ENCODE measurements at places on chromosomes 3 and 15.

GRCh38 chr3:193826159-193826795 lies 233.3 kb downstream of the OPA1 start:
- DNase-seq = no peak

DNA sequence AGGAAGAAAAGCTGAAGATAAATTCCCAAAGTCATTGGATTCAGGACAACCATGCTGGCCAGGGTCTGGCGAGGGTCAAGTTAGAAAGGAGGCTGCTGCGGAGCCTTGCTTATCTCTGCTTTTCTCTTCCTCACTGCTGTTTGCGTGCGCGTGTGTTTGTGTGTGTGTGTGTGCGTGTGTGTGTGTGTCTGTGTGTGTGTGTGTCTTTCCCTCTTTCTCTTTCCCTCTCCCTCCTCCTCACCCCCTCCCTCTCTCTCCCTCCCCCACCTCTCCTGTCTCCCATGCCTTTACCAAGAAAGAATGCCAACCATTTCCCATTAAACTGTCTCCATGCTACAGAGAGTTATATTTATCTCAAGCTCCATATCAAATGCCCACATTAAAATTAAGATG lies at the start of gene COLQ:
Gene COLQ (minus strand): TSS at position 134 of the 393 bp plus-strand sequence. CDS start 81 bp downstream, at position 53.
- no peak for DNase-seq

DNA sequence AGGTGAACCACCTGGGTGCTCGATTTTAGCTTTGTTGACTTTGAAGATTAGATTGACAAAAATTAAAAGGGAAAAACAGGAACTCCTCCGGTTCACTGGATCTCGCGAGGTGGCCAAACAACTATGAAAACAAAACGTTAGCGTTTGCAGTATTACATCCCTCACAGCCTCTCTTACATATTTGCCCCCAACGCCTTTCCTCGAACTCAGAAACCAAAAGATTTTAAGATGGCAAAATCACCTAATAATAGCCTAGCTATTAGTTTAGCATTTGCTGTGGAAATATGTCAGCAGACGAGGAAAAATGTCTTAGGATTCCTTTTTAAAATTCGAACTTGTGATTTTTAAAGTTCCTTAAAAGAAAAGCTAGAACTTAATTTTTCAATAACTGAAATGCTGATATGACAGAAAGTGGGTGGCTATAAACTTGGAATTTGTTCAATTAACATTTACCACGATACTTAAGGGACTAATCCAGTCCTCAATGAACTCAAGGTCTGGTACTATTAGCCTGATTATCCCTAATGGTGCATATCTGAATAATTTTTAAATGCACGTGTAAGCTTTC lies 491 bp upstream of the SENP7 start:
- no peak for DNase-seq

- DNase-seq = no peak
Measured at GRCh38 chr3:126124148-126124868, 40.4 kb upstream of the SLC41A3 start.

GRCh38 chr3:128500556-128500955 lies 7.6 kb upstream of the GATA2 start:
- no peak for DNase-seq

DNA sequence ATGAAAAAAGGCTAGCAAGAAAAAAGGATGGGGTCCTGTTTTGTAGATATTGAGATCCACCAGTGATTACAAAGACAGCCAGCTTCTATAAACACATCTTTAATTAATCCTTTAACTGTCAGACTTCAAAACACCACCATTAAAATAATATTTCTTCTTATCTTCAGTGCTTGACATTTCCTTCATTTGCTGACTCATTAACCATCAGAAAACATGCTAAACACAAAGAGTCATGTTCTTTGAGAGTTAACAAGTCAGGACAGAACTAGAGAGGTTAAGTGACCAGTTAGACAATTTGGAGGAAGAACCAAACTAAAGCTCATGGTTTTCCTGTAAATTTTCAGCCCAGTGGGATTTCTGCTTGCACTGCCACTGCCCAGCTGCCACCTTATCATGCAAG lies 111.4 kb downstream of the MEIS2 start:
- no peak for DNase-seq

- DNase-seq = no peak
Measured at GRCh38 chr3:128805772-128806171, 73.6 kb upstream of the ACAD9 start.

DNA sequence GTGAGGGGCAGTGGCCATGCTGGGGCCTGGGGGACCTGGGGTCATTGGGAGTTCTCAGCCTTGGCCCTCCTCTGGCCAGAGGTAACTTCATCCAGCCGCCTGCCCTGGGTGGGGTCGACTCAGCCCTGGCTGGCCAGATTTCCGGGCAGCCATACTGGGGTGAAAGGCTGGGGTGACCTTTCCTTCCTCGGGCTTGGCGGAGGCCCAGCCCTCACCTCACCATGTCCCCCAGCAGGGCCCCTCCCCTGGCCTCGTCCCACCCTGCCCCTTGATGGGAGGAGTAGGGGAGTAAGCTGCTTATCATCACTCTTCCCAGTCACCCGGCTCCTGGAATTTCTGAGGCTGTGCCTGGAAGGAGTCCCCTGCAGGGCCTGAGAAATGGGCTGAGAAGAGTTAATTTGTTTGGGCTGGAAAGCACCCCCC lies 5.4 kb downstream of the SEMA3F start:
- no peak for DNase-seq

GRCh38 chr15:69624155-69624520 lies 171.5 kb downstream of the RPLP1 start:
- no peak for DNase-seq

- DNase-seq = no peak
Measured at GRCh38 chr3:129238945-129239705, 10.3 kb upstream of the COPG1 start.

DNA sequence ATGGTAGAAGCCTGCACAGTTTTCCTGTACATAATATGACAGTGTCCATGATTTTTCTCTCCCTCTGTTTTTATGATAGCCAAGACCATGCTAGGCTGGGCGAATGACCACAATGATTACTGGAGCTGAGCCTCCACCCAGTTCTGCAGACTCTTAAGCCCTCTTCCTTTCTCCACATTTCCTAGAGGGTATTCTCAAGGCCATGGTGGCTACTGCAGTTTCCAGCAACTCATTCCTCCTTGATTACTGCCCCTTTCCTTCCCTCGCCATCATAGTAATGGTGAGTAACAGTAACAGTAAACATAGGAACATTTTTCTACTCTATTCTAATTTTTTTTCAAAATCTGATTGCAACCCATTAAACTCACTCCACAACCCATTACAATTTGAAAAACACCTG lies 20.2 kb downstream of the TNIK start:
- DNase-seq = no peak

- DNase-seq = no peak
Measured at GRCh38 chr3:112881891-112882290, 35.2 kb upstream of the CD200R1L start.

DNA sequence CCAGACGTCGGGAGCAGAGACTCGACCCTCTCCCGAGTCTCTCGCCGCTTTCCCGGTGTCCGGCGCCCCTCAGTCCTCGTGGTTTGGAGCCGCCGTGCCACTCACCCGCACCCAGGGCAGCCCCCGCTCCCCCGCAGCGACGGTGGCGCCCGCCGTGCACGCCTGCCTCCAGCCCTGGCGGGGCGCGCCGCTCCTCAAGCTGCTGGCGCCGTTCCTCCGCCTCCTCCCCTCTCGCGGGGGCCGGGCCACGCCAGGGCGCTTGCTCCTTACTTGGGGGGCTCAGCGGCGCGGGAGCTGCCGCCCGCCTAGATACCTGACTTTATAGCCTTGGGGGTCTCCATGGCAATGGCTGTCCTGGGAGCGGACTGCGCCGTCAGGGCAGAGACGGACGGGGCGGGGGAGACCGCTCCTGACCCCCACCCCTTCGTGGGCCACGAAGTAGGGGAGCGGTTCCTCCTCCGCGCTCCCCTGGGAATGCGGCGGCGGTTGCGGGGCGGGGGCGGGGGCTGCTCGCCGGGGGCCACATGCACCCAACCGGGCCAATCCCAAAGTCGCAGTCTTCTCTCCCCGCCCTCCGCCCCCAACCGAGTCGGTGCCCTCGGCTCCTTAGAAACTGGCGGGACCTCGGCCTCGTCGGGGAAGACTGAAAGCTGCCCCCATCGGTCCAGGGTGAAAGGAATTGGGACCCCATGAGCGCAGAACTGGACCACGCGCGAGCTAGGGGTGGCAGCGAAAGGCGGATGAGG lies at the start of gene ANKRD63:
Gene ANKRD63 (minus strand): TSS at position 196 of the 746 bp plus-strand sequence. CDS start 478 bp downstream, outside the sequence.
- DNase-seq = peak; percentile 40

DNA sequence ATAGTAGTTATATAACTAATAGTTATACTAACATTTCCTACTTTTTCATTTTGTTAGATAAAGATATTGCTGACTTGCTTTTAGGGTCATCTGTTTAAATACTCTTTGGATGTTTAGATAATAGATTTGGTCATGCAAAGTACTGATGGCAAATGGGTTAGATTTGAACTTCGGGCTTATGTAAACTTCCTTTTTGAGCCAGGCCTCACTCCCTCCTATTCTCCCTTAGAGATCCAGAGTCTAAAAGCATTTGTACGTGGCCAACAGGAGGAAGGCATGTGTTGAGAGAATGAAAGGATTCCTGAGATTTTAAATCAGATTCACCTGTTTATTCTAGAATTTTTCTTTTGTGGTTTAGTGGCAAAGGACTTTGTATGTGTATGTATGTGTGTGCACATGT lies 106.4 kb upstream of the GBE1 start:
- DNase-seq = no peak

DNA sequence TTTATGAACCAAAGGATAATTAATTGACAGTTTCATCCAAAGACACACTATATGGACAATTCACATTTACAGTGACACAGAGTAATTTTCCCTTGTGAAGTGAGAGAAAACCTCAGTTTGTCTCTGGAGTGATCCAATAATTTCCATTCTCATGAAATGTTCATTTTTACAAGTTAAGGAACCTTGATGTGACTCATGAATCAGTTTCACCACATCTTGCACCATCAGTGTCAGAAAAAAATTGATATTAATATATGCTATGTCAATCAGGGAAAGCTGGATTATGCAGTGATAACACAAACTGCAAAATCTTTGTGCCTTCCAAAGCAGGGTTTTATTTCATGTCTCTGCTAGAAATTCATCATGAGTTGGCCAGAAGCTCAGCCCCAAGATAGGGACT lies 348.1 kb downstream of the ARPP21 start:
- no peak for DNase-seq

- DNase-seq = no peak
Measured at GRCh38 chr3:49434731-49435130, 5.6 kb upstream of the NICN1 start.

GRCh38 chr3:11391174-11391879 lies 119.1 kb downstream of the ATG7 start:
- no peak for DNase-seq

GRCh38 chr3:13594991-13595421 lies 46.1 kb downstream of the FBLN2 start:
- no peak for DNase-seq

DNA sequence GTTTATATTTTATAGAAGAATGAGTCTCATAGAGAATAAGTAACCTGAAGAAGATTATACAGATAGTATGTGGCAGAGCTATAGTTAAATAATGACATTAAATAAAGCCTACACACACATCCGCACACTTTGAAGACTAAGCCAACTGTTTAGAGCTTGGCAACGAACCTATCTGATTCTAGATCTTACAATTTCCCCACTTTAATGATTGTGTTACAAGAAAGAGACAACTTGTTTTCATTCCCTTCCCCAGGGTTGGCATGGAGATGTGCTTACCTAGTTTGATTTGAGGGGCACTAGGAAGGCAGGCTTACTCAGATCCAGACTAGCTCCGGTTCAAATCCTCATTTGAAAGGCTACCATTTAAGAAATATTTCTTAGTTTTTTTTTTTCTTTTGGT lies 61.9 kb upstream of the CBLB start:
- no peak for DNase-seq

DNA sequence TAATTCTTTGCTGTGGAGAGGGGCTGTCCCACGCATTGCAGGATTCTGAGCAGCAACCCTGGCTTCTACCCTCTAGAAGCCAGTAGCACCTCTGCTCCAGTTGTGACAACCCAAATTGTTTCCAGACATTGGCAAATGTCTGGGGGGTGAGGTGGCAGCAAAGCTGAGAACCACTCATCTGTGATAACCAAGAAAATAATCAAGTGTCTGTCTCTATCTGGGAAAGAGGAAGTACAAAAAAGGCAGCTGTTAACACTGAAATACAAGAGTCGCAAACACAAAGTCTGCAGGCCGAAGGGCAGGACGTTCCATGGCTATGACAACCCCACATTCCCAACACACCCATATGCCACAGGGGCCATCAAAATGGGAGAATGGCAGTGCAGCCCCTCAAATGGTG lies 42.2 kb upstream of the GNB5 start:
- no peak for DNase-seq

DNA sequence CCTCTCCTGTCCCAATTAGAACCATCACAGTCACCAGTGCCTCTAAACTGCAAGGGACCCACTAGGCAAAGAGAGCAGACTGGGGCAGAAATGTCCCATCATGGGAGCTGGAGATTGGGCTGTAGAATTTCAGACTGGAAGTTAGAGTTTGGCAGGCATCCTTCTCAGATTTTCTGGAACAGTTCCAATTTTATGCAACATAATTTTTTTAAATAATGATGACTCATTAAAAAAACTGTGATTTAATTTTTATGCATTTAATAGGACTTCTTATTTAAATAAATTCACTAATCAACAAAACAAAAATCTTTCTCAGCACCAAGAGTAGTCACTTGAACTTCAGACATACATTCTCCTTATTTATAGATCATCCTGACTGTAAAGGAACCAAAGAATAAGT lies 84.6 kb upstream of the SLC7A14 start:
- no peak for DNase-seq

DNA sequence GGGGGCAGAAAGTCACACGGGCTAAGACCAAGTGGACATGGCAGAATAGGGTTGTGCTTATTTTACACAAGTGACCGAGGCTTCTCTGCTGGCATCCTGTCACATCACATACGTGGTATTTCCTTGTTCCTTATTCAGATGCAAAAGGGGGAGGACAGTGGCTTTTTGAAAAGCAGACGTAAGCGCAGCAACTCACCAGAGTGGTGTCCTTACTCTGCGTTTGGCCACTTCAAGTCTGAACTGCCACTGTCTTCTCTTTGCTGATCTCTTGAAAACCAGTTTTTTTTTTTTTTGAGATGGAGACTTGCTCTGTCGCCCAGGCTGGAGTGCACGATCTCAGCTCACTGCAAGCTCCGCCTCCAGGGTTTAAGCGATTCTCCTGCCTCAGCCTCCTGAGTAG lies 113.2 kb downstream of the SOX2 start:
- DNase-seq = no peak

GRCh38 chr3:174940151-174940550 lies 81.0 kb downstream of the NAALADL2 start:
- DNase-seq = no peak

- no peak for DNase-seq
Measured at GRCh38 chr15:90225504-90226234, 8.1 kb downstream of the CIB1 start.

DNA sequence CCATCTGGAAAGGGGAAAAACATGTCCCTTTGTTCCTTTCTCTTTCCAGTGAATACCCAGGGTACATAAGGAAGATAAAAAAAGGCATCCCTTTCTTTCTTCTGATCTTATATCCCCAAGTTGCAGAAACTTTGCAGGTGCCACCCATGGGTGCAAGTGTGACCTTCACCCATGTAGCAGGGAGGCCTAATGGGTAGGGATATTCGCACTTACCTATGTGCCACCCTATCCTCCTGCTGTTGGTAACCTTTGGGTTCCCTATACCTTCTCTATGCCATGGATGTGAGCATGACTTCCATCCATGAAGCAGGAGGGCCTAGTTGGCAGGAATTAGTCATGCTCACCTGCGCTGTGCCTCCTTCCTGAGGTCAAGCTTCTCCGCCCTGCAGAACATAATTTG lies 59.2 kb upstream of the C15orf39 start:
- DNase-seq = no peak

GRCh38 chr3:157156837-157157635 lies 2.9 kb downstream of the CCNL1 start:
- no peak for DNase-seq

Data from T-cell (primary cell).